Cardiac septum (tissue), 1 donor: ENCODE measurements at places on chromosomes 3 and 15. TPM values are rescaled to one million over a fixed set of nuclear protein-coding genes. Genes with fewer than 3 reads are reported as not detected.

DNA sequence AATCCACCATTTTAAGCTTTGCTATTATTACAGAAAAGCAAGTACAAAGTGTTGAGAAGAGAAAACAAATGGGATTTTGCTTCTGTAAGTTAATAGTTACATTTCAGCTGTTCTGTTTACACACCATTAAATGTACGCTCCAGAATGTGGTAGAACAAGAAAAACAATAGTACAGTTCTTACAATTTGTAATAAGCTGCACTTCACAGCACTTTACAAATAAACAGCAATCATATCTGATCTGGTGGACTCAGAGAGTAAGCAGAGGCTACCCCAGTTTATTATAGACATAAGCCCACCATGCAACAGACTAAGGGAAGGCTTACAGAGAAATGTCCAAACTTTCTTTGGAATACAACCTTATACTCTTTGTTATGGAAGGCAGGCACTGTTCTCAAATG lies 126.4 kb downstream of the OXSM start:
- DNase-seq: no peak

DNA sequence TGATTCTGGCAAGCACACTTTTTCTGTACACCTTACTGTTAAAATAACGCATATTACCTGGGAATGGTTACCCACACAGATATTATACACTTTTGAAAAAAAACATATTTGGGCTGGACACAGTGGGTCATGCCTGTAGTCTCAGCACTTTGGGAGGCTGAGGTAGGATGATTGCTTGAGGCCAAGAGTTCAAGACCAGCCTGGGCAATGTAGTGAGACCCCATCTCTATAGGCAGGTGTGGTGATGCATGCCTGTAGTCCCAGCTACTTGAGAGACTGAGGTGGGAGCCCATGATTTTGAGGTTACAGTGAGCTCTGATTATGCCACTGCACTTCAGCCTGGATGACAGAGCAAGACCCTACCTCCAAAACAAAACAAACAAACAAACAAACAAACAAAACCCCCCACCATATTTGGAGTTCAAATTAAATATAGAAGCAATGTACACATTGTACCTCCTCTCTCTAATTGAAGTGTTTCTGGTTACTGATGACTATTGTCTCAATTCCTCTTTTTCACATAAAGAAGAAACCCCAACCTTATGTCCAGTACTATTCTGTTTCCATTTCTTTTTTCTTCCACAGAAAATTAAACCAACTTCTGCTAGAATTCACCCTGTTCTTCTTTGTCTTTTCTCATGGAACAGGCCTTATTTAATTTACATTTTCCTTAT lies 152.6 kb upstream of the UMPS start:
- no peak for DNase-seq

- no peak for DNase-seq
These were observed 13.1 kb upstream of the SNX22 start for GRCh38 chr15:64138331-64138941.

- no peak for DNase-seq
These were observed 220.7 kb downstream of the NR2F2 start for GRCh38 chr15:96551196-96551595.

GRCh38 chr3:141289228-141289772 lies 57.7 kb downstream of the PXYLP1 start:
- no peak for DNase-seq

- peak; percentile 83 for DNase-seq
These were observed 303.1 kb downstream of the RPLP1 start for GRCh38 chr15:69755551-69756310.

GRCh38 chr15:59392299-59392698 lies 19.6 kb upstream of the MYO1E start:
- no peak for DNase-seq

GRCh38 chr15:37967788-37968187 lies 33.3 kb downstream of the TMCO5A start:
- no peak for DNase-seq

DNA sequence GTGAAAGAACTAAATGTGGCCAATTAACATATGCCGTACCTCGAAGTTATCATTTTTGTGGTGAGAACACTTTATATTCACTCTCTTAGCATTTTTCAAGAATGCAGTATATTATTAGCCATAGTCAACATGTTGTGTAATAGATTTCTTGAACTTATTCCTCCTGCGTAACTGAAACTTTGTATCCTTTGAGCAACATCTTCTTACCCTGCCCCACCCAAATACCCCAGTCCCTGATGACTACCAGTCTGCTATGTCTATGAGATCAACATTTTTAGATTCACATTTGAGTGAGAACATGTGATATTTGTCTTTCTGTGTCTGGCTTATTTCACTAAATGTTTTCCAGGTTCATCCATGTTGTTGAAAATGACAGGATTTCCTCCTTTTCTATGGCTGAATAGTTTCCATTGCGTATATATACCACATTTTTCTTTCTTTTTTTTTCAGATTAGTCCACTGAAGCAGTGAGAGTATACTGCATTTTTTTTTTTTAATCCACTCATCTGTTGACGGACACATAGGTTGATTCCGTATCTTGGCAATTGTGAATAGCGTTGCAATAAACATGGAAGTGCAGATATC lies 12.7 kb upstream of the KBTBD8 start:
- no peak for DNase-seq

DNA sequence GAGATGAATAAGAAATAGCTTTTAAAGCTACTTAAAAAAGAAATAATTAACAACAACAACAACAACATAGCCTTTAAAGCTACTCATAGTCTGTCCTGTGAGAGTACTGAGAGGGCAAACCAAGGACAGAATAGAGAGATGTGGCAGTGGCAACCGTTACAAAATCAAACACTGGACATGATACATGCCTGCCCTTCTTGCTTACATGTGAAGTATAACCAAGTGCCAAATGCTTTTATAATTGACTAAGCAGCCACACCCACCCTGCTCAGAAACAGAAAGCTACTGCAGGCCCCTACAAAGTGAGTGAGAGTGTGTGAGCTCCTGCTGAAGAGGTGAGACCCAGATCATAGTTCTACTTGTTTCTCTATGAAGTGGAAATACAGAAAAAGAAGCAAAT lies 38.4 kb downstream of the NDUFB4 start:
- no peak for DNase-seq

GRCh38 chr15:66014635-66015182 lies 145.4 kb downstream of the RAB11A start:
- no peak for DNase-seq

- peak; percentile 54 for DNase-seq
These were observed 56.2 kb downstream of the EXOG start for GRCh38 chr3:38552364-38552763.

- no peak for DNase-seq
These were observed 121.1 kb upstream of the NPHP3 start for GRCh38 chr3:132843349-132843748.

DNA sequence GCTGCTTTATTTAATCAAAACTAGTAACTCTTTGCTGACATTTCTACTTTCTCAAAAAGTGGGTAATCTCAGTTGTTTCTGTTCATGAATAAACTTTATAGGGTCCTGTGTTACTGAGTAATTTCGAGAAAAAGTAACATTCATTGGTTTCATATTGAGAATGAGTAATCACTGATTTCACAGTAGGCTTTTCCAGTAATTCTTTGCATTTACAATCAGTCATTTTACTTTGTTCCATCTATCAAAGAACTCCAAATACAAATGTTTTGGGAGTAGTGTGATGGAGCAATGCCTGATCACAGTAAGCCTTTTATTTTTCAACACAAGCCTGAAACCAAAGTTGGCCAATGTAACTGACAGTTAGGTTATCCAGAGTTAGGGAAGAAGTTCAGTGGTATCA lies 353.6 kb downstream of the ULK4 start:
- DNase-seq: no peak

GRCh38 chr15:48914717-48915116 lies 36.8 kb downstream of the EID1 start:
- DNase-seq: no peak

GRCh38 chr3:170128977-170129431 lies 52.5 kb downstream of the PHC3 start:
- DNase-seq: no peak

GRCh38 chr3:105774444-105775180 lies 94.2 kb downstream of the CBLB start:
- DNase-seq: no peak

DNA sequence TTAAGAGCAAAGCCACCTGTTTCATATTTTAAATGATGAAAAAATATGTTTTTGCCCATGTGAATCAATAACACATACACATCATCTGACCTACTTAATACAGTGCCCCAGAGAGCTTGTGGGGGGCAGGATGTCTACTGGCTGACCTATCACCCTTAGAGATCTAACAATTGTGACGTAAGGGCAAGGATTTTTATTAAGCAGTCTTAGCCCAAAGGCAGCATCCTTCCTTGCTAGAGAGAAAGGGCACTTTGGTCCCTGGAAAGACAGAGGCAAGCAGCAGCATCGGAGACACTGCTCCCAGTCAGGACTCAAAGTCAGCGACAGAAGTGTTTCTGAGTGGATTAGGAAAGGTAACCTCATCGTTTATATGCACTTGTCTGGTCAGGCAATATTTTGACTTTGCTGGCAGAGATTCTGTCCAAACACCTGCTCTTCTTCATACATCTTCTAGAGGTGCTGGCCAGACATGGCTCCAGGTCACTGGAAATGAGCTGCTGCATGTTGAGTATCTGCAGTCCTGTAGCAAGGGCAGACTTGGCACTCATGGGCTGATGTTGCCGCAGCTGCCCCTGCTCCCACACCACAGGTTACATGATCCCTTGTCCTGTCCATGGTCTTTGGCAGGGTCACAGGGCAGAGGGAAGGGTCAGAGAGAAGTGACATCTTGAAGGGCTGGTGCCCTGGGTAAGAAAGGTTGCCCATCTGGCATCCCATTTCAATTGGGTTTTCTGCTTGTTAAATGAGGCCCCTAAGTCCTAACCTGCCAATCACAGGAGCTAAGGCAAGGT lies 1.8 kb downstream of the CXCR6 start:
- peak; percentile 49 for DNase-seq

DNA sequence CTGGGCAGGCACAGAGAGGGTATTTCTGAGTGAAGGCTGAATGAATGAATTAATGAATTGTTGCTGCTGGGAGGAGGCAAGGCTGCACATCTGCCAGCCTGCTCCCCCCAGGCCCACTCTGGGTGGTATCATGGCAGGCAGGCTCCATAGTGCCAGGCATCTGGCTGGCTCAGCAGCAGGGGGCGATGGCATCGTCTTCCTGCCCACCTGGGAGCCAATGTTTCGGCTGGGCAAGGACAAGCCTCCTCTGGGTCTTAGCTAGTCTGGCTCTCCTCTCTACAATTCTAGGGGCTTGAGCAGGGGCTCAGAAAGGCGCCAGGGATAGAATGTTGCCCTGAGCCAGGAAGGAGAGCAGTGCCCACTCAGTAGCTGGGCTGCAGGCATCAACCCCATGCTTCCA lies 1.7 kb upstream of the TLR9 start:
- DNase-seq: no peak

MDFIC2 gene
- total RNA-seq: not detected

CPA3 gene
- total RNA-seq: 1.9 TPM

RCN2 gene
- 30.3 TPM for total RNA-seq

UNC13C gene
- 0.32 TPM for total RNA-seq

P2RY12 gene
- 0.13 TPM for total RNA-seq

VGLL3 gene
- total RNA-seq: 5.2 TPM

SPINK8 gene
- total RNA-seq: not detected

OR5K3 gene
- total RNA-seq: not detected

TMEM266 gene
- not detected for total RNA-seq
